ENCODE measurements at places on chromosomes 2 and 18. TPM values are rescaled to one million over a fixed set of nuclear protein-coding genes. Genes with fewer than 3 reads are reported as not detected.

- H3K27me3 ChIP-seq, result peaks cover 6% of the 10 kb centered on the region
- DNase-seq, result peak; percentile 6
- H3K36me3 ChIP-seq, result no peaks in the 10 kb centered on the region
- H3K27ac ChIP-seq, result no peak overlapping the region
- H3K4me1 ChIP-seq, result no peaks in the 10 kb centered on the region
These were observed 37.9 kb downstream of the SLC38A11 start for GRCh38 chr2:164917296-164917903.

- peaks cover 24% of the 10 kb centered on the region for H3K36me3 ChIP-seq
- no peak overlapping the region for H3K4me3 ChIP-seq
- peak; percentile 7 for DNase-seq
- peaks cover 46% of the 10 kb centered on the region for H3K4me1 ChIP-seq
These were observed 43.4 kb downstream of the RNF144A start for GRCh38 chr2:6960659-6961058.

- no peaks in the 10 kb centered on the region for H3K4me1 ChIP-seq
- H3K27me3 ChIP-seq, result peaks cover 7% of the 10 kb centered on the region
- no peak for DNase-seq
- H3K36me3 ChIP-seq, result no peaks in the 10 kb centered on the region
- no peak overlapping the region for H3K4me3 ChIP-seq
These were observed 138.6 kb upstream of the SCN7A start for GRCh38 chr2:166632616-166633015.

GRCh38 chr2:194346193-194346592, 1310.8 kb upstream of the SLC39A10 start:
- no peak overlapping the region for H3K27ac ChIP-seq
- H3K27me3 ChIP-seq, result no peaks in the 10 kb centered on the region
- H3K36me3 ChIP-seq, result no peaks in the 10 kb centered on the region

CRACDL gene
- total RNA-seq, result 0.14 TPM

GRCh38 chr2:72367530-72368225, 220.0 kb upstream of the CYP26B1 start:
- H3K36me3 ChIP-seq, result peaks cover 29% of the 10 kb centered on the region
- H3K27me3 ChIP-seq, result no peaks in the 10 kb centered on the region
- no peak overlapping the region for H3K4me3 ChIP-seq
- H3K27ac ChIP-seq, result no peak overlapping the region
- no peaks in the 10 kb centered on the region for H3K4me1 ChIP-seq

GRCh38 chr2:71481111-71481510, 27.8 kb downstream of the DYSF start:
- no peak overlapping the region for H3K4me3 ChIP-seq
- no peaks in the 10 kb centered on the region for H3K4me1 ChIP-seq
- no peaks in the 10 kb centered on the region for H3K36me3 ChIP-seq
- no peaks in the 10 kb centered on the region for H3K27me3 ChIP-seq
- H3K27ac ChIP-seq, result no peak overlapping the region

PASK gene
- total RNA-seq, result 71.5 TPM

GRCh38 chr2:75528221-75528977, 32.3 kb downstream of the EVA1A start:
- H3K27me3 ChIP-seq, result peaks cover 16% of the 10 kb centered on the region
- no peak overlapping the region for H3K27ac ChIP-seq
- DNase-seq, result no peak
- no peaks in the 10 kb centered on the region for H3K36me3 ChIP-seq
- H3K4me1 ChIP-seq, result no peaks in the 10 kb centered on the region

DNA sequence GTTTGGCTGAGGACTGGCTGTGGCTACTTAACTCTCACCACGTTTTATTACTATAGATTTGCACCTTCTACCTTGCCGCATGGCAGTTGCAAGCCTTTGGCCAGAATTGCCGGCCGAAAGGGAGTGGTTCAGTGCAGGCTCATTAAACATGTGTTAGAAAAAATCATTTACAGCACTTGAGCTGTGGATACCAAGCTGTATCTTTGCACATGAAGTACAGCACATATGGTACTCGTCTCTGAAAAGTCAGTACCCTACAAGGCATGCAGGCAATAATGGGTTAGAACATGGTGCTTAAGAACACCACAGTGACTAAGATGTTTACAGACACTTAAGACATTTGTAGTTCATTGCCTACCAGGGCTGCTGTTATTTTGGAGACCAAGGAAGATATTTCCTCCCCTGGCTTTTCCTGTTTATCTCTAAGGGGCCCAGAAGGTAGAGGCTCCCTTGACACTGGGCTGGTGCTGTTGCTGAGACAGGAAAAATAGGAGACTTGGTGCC, 103.1 kb downstream of the ZNF532 start:
- no peak overlapping the region for H3K27ac ChIP-seq
- no peak overlapping the region for H3K4me3 ChIP-seq
- no peaks in the 10 kb centered on the region for H3K36me3 ChIP-seq
- no peak for DNase-seq
- no peaks in the 10 kb centered on the region for H3K4me1 ChIP-seq

IGFBP5 gene
- total RNA-seq, result not detected

GRCh38 chr18:43507842-43508481, 230.7 kb upstream of the SYT4 start:
- no peaks in the 10 kb centered on the region for H3K36me3 ChIP-seq
- no peak overlapping the region for H3K4me3 ChIP-seq
- no peak overlapping the region for H3K27ac ChIP-seq
- H3K27me3 ChIP-seq, result no peaks in the 10 kb centered on the region

DNA sequence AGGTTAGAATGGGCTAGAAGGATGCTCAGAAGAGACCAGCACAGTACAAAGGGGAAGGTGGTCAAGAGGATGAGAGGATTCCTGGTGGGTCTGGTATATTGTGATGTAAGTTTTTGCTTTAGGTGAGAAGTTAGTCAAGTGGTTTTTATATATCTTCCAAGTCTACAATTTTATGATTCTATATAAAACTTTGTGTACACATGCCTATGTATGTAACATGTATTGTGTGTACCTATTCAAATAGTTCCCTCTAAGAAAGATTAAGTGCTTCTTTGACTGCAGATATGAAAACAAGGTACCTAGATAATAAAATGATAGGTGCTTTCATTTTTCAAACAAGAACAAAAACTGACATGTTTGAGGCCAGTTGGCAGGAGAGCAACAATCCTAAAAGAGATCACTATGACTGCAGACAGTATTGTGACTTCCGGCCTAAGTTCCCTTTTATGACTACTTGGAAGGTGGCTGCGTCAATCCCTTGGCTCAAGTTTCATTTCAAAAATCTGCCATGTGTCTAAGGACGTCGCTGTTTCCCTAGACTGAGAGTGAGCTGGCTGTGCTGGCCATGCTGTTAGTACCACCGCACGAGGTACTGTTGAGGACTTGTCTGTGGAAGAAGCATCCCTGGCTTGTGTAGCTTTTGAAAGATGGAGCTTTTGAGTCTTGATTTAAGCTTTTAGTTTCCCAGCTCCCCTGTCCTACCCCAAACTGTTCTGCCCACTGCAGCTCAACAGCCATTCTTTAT, 123.1 kb downstream of the PRPF40A start:
- peak; percentile 43 for DNase-seq
- no peak overlapping the region for H3K4me3 ChIP-seq
- no peak overlapping the region for H3K27ac ChIP-seq
- no peaks in the 10 kb centered on the region for H3K36me3 ChIP-seq
- H3K27me3 ChIP-seq, result no peaks in the 10 kb centered on the region
- H3K4me1 ChIP-seq, result peaks cover 9% of the 10 kb centered on the region

GRCh38 chr2:14700753-14701152, 68.2 kb downstream of the LRATD1 start:
- no peak overlapping the region for H3K4me3 ChIP-seq
- no peaks in the 10 kb centered on the region for H3K4me1 ChIP-seq
- no peaks in the 10 kb centered on the region for H3K27me3 ChIP-seq
- H3K27ac ChIP-seq, result no peak overlapping the region

DNA sequence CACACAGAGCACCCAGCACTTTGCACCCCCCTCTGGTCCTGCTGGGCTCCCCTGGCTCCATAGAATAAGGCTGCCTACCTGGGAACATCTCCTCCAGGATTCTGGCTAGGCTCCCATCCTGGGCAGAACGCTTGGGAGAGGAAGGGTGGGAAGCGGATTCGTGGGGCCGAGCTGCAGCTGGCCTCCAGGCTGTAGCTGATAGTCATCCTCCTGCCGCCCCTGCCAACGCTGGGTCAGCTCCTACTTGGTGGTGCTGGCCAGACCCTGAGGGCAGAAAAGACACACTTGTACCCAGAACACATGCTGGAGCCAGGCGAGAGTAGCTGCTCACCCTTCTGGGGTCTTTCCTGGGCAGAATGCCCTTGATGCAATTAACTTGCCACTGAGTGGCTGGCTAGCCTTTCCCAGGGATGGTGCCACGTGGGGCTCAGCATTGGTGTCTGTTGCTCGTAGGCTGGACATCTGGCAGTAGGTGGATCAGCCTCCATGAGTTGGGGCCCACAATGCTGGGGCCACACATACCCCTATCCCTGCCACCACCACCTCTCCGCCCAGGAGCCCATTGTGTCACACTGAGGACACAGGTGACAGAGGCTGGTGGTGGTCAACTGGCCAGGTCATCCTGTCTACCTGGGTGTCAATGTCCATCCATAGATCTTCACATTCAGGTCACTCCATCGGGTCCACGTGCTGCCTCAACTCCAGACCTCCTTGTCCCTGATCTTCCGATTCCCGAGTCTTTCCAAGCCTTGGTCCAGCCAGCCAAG, 112.8 kb downstream of the NDUFA10 start:
- no peak for DNase-seq
- no peak overlapping the region for H3K27ac ChIP-seq
- no peaks in the 10 kb centered on the region for H3K27me3 ChIP-seq

- peaks cover 8% of the 10 kb centered on the region for H3K4me1 ChIP-seq
- no peak for DNase-seq
- no peak overlapping the region for H3K4me3 ChIP-seq
- no peaks in the 10 kb centered on the region for H3K36me3 ChIP-seq
These were observed 4.8 kb upstream of the B3GNT7 start for GRCh38 chr2:231390667-231391066.

DNA sequence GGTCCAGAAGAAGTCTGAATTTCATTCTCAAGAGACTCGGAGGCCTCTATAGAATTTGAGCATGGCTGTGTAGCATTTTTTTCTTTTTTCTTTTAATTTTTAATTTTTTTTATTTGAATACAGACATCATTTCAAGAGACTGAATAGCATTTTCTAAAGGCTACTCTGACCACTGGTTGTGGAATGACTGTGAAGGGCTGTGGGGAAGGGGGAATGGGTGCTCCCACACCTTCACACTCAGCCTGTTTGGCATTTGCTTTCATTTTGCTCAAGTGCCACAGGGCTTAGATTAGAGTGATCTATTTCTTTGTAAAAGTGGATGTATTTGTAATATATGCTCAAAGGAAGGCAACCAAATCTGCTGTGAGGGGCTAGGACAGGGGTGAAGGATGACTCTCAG, 142.0 kb upstream of the SPOPL start:
- no peak overlapping the region for H3K4me3 ChIP-seq
- no peaks in the 10 kb centered on the region for H3K27me3 ChIP-seq
- no peaks in the 10 kb centered on the region for H3K4me1 ChIP-seq
- no peaks in the 10 kb centered on the region for H3K36me3 ChIP-seq

TMEM247 gene
- not detected for total RNA-seq

GRCh38 chr2:168976034-168976654, 55.0 kb downstream of the ABCB11 start:
- no peak overlapping the region for H3K27ac ChIP-seq
- H3K4me3 ChIP-seq, result no peak overlapping the region
- no peak for DNase-seq
- H3K36me3 ChIP-seq, result no peaks in the 10 kb centered on the region
- no peaks in the 10 kb centered on the region for H3K27me3 ChIP-seq

DHRS9 gene
- total RNA-seq, result 2.6 TPM

HOXD12 gene
- total RNA-seq, result not detected

C2orf80 gene
- not detected for total RNA-seq

DNA sequence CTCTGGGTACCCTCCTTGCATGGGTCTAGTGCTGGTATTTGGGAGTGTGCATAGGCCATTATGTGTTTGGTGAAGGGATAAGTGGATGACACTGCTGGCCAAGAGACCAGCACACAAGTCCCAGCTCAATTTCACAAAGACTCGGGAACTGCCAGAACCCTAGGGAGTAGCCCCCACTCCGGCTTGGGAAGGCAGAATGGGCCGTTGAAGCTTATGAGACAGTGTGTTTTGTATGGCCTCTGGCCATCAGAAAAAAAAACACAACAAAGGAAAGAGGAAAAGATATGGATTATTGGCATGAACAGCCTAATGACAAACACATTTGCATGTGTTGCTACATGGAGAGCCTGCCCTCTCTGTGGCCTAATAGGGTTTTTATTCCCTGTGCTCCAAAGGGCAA, 144.2 kb downstream of the TTC32 start:
- H3K4me3 ChIP-seq, result no peak overlapping the region
- DNase-seq, result no peak
- H3K27me3 ChIP-seq, result peaks cover 3% of the 10 kb centered on the region
- H3K4me1 ChIP-seq, result no peaks in the 10 kb centered on the region
- H3K27ac ChIP-seq, result no peak overlapping the region

DNA sequence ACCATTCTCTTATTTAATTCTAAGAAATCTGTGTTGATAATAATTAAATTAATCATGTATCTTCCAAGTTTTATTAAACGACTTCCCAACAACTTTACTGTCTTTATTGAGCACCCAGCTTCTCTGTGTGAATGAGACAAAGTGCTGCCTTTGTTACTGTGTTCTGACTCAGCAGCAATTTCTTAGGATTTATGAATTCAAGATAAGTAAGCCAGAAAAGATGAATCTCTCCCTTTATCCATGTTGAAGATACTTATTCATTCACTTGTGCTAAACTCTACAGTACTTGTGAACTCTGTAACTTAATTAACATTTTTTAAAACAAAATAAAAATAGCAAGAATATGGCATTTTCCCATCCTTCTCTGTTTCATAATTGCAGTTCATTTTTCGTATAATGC, 1403.3 kb upstream of the DDX18 start:
- no peaks in the 10 kb centered on the region for H3K4me1 ChIP-seq
- no peaks in the 10 kb centered on the region for H3K36me3 ChIP-seq
- no peak for DNase-seq
- H3K27ac ChIP-seq, result no peak overlapping the region
- H3K27me3 ChIP-seq, result no peaks in the 10 kb centered on the region

- H3K27ac ChIP-seq, result no peak overlapping the region
- H3K27me3 ChIP-seq, result no peaks in the 10 kb centered on the region
- H3K36me3 ChIP-seq, result no peaks in the 10 kb centered on the region
- no peak for DNase-seq
- H3K4me1 ChIP-seq, result no peaks in the 10 kb centered on the region
- no peak overlapping the region for H3K4me3 ChIP-seq
These were observed 225.8 kb upstream of the SIX3 start for GRCh38 chr2:44715671-44716081.

MDH1 gene
- 275 TPM for total RNA-seq

GRCh38 chr18:56716692-56717146, 65.6 kb downstream of the WDR7 start:
- H3K4me3 ChIP-seq, result no peak overlapping the region
- H3K4me1 ChIP-seq, result no peaks in the 10 kb centered on the region
- H3K27me3 ChIP-seq, result no peaks in the 10 kb centered on the region
- DNase-seq, result no peak

DNA sequence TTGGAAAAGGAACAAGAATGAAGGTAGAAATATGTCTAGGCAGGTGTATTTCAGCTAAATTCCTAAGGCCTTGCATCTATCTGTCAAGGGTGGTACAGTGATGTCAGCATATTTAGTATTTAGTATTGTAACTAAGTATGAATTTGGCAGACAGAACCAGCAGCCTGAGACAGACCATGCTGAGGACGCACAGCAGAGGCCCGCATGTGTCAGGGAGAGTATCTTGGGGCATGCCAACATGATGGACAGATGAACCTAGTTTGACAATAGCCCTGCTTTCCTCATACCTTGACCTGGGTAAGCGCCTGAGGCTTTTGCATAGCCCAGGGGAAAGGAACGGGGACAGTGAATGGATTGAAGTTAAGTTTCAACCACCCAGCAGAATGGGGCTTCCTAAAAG, 33.8 kb upstream of the OSR1 start:
- no peaks in the 10 kb centered on the region for H3K36me3 ChIP-seq
- no peak overlapping the region for H3K4me3 ChIP-seq
- H3K4me1 ChIP-seq, result no peaks in the 10 kb centered on the region

MDH1B gene
- 0.86 TPM for total RNA-seq

DYNAP gene
- total RNA-seq, result not detected
